ENCODE measurements at places on chromosomes 3 and 15. TPM values are rescaled to one million over a fixed set of nuclear protein-coding genes. Genes with fewer than 3 reads are reported as not detected.

- DNase-seq, result no peak
- H3K36me3 ChIP-seq, result no peaks in the 10 kb centered on the region
- no peak overlapping the region for H3K4me3 ChIP-seq
- no peak overlapping the region for H3K27ac ChIP-seq
These were observed 23.3 kb downstream of the FBN1 start for GRCh38 chr15:48622237-48622636.

- H3K27me3 ChIP-seq, result no peaks in the 10 kb centered on the region
- no peak overlapping the region for H3K27ac ChIP-seq
- no peak overlapping the region for H3K4me3 ChIP-seq
- peaks cover 30% of the 10 kb centered on the region for H3K36me3 ChIP-seq
These were observed 13.6 kb upstream of the CSPG5 start for GRCh38 chr3:47592066-47592795.

DNA sequence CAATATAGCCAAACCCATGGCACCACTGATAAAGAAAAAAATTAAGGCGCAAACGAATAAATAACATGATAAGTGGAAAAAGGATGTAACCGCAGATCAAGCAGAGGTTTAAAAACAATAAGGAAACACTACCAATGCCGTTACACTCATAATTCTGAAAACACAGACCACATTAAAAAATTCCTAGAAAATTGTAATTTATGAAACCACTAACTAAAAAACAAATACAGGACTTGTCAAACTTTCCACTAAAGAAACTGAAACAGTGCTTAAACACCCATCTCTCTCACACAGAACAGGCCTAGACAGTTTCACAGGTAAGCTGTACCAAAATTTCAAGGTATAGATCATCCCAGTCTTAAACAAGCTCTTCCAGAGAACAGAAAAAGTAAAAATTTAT is 28.4 kb downstream of the PCSK6 start:
- DNase-seq, result no peak
- H3K27ac ChIP-seq, result no peak overlapping the region
- peaks cover 7% of the 10 kb centered on the region for H3K4me1 ChIP-seq
- peaks cover 11% of the 10 kb centered on the region for H3K27me3 ChIP-seq
- no peaks in the 10 kb centered on the region for H3K36me3 ChIP-seq

GRCh38 chr3:46386205-46386604 is 15.5 kb downstream of the CCR5 start:
- peaks cover 7% of the 10 kb centered on the region for H3K27me3 ChIP-seq
- H3K27ac ChIP-seq, result no peak overlapping the region
- H3K4me1 ChIP-seq, result peaks cover 9% of the 10 kb centered on the region
- H3K36me3 ChIP-seq, result no peaks in the 10 kb centered on the region

DNA sequence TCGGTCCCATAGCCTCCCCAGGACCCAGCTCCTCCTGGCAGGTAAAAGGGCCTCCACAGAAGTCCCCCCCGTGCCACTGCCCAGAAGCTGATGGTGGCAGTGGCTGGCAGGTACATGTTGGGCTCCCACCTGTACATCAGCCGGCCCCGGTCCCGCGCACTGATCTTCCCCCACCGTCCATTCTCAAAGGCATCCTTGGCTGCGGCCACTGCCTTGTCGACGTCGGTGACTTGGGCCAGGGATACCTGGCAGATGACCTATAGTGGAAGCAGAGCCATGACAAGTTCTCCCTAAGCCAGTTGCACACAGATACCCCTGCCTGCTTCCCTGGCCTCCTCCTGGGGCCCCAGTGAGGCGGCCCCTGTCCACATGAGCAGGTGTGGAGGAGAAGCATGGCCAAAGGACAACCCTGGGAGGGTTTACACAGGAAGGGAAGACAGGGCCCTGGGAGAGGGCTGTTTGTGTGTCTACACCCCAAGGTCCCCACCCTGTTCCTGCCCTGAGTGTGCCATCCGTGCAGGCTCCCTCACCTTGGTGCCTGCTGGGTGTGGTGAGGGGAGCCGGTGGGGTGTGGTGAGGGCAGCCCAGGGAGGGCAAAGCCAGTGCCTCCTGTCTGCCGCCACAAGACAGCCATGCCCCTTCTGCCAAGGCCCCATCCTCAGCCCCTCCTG is 44.8 kb downstream of the ALDH1L1 start:
- no peak for DNase-seq
- no peaks in the 10 kb centered on the region for H3K36me3 ChIP-seq
- no peak overlapping the region for H3K4me3 ChIP-seq
- peaks cover 15% of the 10 kb centered on the region for H3K27me3 ChIP-seq
- no peak overlapping the region for H3K27ac ChIP-seq

- no peaks in the 10 kb centered on the region for H3K36me3 ChIP-seq
- peaks cover 6% of the 10 kb centered on the region for H3K27me3 ChIP-seq
- no peak for DNase-seq
- no peak overlapping the region for H3K27ac ChIP-seq
These were observed 15.0 kb downstream of the XCR1 start for GRCh38 chr3:46012246-46012645.

PEX5L gene
- total RNA-seq, result 0.35 TPM

C3orf33 gene
- total RNA-seq, result 1.5 TPM

RRP9 gene
- total RNA-seq, result 39.3 TPM

All from activated CD4-positive, alpha-beta T cell treated with anti-CD3 and anti-CD28 coated beads for 36 hours (primary cell).